Nucleus accumbens (tissue), 56 donors: ENCODE measurements at places on chromosomes 16 and 17.

DNA sequence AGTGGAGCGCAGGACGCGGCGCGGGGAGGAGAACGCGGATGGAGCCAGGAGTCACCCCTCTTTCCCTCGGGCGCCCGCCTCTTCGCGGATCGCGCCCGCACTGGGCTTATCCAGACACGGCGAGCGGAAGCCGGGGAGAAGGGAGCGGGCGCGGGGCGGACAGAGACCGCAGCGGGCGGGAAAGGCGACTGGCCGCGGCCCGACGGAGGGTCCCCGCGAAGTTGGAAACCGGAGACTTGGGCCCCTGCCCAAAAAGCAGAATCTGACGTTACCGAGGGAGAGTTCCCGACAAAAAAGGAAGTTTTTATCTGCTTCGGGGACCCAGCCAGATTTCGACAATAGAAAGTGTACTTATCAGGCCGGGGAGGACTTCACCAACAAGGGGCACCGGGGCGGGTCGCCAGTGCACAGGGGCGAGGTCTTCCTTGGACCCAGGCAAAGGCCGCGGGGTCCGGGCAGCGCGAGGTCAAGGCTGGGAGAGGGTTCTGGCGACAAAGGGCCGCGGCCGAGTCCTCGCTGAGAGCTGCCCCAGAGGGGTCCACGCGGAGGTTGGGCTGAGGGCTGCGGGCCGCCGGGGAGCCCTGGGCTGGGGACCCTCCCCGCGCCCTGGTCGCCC lies 519 bp downstream of the ST6GALNAC2 start:
- DNase-seq, result no peak

DNA sequence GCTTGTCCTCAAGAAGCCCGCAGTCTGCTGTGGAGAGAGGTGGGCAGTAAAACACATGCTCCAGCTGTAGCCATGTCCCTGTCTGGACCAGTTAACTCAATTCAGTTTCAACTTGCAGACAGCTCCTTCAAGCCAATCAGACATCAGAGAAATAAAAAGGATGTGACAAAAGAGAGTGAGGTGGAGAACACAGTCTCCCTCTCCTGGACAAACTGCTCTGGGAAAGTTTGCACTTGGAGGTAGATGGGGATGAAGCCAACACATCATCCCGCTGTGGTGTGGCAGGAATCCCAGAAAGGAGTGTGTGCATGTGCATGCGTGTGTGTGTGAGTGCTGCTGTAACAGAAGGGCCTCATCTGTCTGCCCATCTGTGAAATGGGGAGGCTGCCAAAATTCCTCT lies 358.6 kb upstream of the ASIC2 start:
- DNase-seq, result no peak

DNA sequence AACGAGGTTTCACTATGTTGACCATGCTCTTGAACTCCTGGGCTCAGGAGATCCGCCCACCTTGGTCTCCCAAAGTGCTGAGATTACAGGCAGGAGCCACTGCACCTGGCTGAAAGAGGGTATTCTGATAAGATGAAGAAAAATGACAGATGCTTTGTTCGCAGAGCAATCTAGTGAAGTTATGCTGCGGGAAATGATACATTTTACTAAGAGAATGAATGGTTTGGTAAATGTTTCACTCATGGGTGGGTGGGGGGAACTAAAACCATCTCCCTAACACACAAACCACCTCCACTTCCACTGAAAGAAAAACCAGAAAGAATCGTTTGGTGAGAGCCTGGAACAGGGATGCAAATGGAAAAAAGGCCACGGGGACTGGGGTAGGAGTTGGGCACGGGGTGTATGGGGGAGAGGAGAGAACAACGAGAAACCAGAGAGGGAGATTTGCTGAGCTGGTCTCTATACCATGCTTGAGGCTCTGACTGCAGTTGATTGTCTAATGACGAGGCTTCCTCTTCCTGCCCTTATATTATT lies 19.0 kb upstream of the XYLT2 start:
- DNase-seq, result no peak

- no peak for DNase-seq
Observed at GRCh38 chr17:15740570-15741120, 8.6 kb downstream of the TBC1D26 start.

DNA sequence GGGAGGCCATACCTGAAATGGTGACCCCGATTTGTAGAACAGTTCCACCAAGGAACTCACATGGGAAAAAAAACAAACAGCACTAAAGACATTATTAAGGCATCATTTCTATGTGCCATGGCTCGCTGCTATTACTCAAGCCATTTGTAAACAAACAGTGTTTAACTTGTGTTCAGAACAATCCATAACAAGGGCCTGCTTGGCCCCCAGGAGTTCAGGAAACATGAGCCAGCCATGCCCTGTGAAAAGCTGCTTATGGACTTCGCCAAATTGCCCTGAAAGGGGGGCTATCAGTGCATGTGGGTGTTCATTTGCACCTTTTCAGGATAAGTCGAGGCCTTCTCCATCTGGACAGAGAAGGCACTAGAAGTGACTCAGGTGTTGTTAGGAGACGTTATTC lies 8.0 kb downstream of the POLR3K start:
- DNase-seq, result no peak

GRCh38 chr17:17790637-17791464 lies 45.9 kb downstream of the SREBF1 start:
- no peak for DNase-seq

DNA sequence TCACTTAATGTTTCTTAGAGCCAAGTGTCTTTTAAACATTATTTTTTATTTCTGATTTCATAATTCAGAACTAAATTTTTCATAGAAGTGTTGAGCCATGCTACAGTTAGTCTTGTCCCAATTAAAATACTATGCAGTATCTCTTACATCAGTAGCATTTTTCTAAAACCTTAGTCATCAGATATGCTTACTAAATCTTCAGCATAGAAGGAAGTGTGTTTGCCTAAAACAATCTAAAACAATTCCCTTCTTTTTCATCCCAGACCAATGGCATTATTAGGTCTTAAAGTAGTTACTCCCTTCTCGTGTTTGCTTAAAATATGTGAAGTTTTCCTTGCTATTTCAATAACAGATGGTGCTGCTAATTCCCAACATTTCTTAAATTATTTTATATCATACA lies 13.6 kb upstream of the BCAS3 start:
- no peak for DNase-seq

DNA sequence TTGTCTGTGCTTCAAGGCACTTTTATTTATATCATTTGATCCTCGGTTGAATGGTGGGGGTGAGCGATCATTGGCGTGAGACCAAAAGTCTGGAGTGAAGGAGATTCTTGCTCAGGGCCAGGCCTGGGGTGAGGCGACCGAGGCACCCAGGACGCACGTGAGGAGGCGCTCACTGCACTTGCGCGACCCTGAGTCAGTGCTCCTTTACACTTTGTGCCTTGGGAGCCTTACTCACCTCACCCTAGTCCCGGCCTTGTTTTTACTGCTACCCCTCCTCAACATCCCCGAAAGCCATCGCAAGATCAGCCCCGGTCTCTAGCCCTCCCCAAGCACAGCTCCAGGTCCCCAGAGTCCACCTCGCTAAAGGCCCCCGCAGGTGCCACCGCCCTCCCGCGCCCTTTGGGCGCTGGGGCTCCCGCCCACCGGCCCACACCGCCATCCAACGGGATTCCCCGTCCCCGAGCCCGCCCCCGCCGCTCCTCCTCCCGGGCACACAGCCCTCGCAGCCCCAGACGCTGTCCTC lies 496 bp downstream of the EZH1 start:
- DNase-seq, result peak; percentile 52

DNA sequence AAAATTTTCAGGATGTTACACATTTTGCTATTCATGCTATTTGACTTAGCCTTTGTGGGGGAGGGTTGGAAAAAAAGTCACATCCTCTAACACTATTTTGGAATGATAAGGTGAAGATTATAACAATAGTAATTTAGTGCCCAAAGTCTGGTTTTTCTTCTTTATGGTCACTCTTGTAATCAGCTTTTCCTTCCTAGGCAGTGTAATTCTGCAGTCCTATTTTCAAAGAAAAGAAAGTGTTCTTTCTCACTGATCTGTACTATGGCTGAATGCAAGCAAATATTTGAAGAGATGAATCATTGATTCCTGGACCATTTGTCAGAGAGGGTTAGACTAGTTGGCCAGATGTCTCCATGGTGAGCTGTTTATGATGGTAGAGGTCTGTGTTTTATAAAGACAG lies 8.4 kb downstream of the RSPRY1 start:
- DNase-seq, result no peak

GRCh38 chr16:52843381-52843780 lies 209.3 kb downstream of the CHD9NB start:
- DNase-seq, result no peak

DNA sequence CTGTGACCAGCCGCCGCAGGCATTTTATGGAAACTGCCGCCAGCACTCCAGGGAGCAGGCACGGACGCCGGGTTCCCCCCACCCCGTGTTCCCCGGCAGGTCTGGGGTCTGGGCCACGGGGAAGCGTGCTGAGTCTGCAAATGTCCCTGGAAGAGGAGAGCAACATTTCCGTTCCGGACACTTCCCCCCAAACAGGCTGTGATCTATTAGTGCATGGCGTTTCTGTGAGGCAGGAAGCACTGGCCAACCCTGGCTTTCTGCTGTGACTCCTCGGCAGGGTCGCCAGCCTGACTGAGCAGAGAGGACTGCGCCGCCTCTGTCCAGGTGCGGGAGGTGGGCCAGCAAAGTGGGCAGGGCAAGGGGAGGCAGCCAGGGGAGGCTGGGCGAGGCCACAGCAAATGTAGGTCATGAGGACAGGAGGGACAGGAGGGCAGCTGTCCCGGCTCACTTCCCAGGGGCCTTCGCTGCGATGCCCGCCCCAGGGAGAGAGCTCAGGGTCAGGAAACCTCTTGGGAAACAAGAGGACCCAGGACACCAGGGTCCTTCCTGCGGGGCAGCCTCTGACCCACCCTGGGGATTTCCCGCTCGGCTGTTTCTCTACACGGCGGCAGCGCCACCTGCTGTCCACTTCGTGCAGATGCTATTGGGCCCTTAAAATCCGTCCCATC lies 9.5 kb downstream of the FOXF1 start:
- peak; percentile 4 for DNase-seq

GRCh38 chr16:74625500-74626350 lies 18.8 kb upstream of the GLG1 start:
- no peak for DNase-seq

DNA sequence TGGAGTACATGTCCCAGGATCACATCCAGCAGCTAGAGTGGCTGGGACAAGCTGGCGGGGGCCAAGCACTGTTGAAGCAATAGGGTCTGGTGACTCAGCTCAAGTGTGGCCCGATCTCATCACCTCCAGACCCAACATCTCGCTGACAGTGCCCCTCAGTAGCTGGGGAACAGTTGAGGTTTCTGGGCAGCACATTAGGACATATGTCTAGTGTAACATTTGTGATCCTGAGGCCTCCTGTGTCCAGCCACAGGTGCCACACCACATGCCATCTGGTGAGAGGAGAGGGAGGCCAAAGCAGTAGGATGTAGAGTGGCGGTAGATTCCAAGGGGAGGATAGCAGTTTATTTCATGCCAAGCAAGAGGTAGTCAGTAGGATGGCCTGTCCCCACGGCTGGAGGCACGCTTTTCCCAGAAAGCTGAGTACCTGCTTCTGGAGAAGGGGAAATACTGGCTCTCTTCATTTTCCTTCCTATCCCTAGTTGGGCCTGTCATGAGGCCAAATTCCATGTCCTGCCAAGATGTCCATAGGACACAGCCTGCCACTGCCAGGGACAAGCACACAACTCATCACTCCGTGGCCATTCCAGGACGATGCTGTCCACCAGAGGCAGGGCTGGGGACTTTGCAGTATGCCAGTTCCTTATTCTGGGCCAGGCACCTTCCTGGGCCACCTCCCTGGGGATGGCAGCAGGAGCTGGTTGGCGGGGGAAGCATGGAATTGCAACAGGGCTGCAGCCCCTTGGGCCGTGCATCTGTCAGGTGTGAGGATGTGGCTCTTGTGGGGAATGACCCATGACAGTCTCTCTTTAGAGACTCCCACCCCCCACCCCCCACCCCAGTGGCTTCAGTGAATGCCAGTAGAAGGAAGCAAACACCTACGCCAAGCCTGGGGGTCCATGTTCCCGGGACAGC lies 24.0 kb downstream of the GGA3 start:
- DNase-seq, result no peak

DNA sequence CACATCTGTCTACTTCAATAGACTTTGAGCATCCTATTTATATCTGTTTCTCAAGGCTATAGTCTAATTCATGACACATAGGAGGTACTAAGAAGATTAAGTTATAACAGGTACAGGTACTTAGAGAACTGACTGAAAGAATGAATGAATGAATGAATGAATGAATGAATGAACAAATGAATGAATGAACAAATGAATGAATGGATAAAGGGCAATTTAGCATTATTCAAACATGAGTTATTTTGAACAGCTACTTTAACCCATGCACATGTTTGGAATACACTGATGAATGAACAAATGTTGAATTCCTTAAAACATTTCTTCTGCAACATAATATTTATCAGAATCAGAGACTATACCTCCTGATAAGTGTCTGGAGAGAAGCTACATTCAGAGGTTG lies 1165.6 kb upstream of the CDH8 start:
- DNase-seq, result no peak

GRCh38 chr16:10738231-10739077 lies 5.2 kb upstream of the NUBP1 start:
- peak; percentile 18 for DNase-seq

- no peak for DNase-seq
Observed at GRCh38 chr17:68347380-68347779, 56.1 kb downstream of the ARSG start.

- no peak for DNase-seq
Observed at GRCh38 chr17:29341726-29342125, 47.8 kb upstream of the NUFIP2 start.

DNA sequence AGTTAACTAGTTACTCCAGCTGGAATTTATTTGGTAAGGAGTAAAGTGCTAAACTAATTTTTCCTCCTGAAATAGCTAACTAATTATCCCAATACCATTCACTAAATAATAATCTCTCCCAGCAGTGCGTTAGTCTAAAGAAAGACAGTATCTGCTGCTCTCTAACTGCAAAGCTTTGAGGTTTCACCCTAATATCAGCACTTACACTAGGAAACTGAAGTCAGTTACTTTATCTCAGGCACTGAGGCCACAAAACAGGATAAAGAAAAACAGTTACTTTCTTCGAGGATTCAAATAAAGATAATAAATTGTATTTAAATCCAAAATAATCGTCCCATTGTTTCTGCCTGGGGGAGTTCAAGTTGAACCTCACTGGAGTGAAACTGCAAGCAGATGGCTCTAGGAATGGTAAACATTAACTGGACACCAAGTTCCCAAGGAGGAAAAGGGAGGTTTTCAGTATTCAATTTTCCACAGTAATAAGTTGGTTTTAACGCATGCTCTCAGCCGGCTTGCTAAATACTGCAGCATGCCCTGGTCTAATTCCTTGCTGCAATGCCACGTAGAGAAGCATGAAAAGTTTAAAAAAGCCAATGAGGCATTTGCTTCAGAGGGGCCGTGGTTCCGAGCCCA lies 20.0 kb upstream of the FOXJ1 start:
- DNase-seq, result no peak

DNA sequence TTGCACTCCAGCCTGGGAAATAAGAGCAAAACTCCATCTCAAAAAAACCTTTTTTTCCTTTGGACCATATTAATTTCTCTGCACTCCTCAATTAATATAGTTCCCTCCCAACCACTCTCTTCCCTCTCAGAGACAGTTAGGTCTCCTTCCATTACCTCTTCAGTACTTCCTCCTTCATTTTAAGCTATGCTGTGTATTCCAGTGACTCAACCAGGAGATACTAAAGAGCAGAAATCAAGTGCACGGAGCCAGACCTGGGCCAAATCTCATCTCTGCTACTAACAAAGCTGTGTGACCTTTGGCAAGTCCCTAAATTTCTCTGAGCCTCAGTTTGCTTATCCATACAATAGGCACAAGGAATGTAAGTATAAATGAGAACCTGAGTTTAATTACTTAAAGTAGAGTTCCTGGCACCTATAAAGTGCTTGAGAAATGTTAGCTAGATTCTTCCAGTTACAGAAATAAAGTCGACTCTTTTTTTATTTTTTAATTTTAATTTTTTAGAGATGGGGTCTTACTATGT lies 8.5 kb downstream of the PECAM1 start:
- no peak for DNase-seq
